ENCODE measurements at places on chromosomes 3 and 15.

DNA sequence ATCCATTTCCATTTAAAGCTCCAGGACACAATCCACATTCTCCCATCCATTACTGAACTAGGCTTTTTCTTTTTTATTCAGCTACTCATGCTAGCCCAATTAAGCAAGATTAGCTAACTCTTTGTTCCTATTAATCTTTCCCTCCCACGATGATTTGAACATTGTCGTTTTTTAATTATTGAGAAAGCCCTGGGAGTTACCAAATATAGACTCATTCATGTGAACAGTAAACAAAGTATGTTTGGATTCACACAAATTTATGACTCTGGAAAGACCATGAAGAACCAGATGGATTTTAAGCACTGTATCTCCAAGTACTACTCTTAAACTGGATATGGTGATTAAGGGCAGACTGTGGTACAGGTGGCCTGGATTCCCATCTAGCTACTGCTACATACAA lies 82.2 kb downstream of the STRIT1 start:
- DNase-seq: no peak

DNA sequence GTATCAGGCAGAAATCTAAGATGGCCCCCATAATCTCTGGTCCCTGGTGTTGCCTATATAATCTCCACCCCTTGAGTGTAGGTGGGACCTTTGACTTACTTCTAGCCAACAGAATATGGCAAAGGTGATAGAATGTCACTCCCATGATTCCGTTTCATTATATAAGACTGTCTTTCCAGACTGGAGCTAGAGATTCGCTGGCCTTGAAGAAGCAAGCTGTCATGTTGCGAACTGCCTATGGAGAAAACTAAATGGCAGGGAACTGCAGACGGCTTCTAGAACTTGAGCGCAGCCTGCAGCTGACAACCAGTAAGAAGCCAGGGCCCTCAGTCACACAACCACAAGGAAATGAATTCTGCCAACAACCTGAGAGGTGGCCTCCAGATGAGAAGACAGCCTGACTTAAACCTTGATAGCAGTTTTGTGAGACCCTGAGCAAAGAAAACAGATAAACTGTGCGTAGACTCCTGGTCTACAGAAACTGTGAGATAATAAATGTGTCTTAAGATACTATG lies 2.2 kb upstream of the KPNA1 start:
- DNase-seq: no peak

GRCh38 chr15:60706145-60706544 lies 227.2 kb upstream of the ICE2 start:
- no peak for DNase-seq

DNA sequence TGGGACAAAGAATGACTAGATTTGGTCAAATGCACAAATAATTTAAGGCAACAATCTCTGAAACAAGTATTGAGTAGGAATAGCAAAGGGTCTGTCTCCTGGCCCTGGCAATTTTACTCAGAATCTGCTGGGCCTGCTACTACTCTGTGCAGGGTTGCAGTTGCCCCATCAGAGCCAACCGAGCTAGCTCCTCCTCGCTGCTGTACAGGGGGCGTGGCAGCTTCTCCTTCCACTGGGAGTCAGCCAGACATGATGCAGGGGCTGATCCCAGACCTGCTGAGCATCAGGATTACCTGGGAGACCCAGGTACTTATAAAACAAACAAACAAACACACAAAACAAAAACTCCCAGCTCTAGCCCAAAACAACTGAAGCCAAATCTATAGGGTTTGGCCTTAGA lies 30.5 kb upstream of the PXYLP1 start:
- DNase-seq: no peak

- no peak for DNase-seq
These were observed 285.1 kb downstream of the CHL1 start for GRCh38 chr3:481680-482079.

DNA sequence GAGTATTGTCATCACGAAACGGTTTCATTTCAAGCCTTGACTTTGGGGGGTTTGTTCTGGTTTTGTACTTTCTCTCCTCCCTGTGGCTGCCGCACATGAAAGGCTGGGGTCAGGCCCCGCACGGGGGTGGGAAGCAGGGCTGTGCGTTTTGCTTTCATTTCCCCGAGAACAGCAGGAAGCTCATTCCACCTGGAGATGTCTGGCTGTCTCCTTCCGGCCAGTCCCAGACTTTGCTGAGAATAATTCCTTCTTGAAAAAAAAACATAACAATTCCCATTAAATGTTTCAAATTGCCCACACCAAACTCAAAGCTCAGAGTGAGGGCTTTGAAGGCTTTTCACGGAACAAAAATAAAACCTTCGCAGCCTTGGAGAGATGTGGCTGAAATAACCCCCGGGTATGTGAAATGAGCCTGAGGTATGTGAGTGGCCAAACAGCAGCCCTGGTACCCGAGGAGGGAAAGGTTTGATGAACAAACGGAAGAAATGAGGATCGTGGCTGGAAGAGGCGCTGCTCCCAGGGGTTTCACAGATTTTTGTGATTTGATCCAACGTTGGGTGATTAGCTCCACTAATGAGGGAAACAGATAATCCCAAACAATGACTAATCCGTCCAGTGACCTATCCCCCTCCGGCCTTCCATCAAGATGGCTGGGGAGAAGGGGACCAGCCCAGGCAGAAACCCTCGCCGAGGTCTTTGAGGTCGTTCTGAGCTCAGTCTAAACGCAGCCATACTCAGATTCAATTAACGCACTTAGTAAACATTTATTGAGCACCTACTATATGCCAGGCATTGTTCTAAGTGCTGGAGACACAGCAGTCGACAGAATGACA lies 126.9 kb upstream of the MEF2A start:
- DNase-seq: no peak

DNA sequence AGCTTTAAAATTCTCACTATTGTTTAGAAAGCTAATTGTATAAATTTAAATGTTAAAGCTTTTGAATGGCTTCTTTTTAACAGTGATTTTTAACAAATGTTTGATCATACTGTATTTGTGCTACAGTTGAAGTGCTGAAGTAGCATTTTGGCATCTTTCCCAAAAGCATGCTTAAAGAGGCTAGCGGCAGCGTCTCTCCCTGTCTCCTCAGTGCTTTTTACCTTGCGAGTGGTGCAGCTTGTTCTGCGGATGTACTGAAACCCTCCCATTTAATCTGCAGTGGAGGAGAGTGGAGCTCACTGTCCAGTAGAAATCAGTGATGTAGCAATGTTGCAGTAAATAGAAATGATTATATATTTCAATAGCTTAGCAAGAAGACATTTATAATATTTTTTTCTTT lies 43.7 kb downstream of the LRRC49 start:
- DNase-seq: no peak

DNA sequence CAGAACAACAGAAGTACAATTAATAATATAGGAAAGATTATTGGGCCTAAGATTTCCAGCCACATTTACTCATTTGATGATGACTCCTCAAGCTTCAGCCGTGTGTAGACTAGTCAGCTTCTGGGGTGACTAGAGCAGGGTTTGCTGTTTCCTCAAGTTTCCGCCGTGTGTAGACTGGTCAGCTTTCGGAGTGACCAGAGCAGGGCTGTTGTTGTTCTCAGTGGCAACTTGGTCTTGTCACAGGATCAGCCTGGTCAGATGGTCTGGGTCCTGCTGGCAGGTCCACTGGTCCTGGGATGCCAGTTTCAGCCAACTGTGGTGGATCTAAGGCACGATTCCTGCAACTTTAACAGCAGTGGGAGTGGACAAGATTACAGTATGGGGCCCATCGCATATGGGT lies 21.8 kb upstream of the NOX5 start:
- DNase-seq: no peak

DNA sequence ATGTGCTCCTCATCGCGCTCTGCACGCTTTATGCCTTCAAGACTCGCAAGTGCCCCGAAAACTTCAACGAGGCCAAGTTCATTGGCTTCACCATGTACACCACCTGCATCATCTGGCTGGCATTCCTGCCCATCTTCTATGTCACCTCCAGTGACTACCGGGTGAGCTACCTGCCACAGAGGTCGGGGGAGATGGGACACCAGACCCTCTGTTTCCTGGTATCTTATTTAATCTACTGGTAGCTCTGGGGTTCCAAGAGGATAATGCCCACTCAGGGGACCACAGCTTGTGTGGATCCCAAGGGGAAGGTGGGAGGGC lies 9.1 kb downstream of the GRM2 start:
- DNase-seq: no peak
